ENCODE measurements at places on chromosomes 4 and X.

DNA sequence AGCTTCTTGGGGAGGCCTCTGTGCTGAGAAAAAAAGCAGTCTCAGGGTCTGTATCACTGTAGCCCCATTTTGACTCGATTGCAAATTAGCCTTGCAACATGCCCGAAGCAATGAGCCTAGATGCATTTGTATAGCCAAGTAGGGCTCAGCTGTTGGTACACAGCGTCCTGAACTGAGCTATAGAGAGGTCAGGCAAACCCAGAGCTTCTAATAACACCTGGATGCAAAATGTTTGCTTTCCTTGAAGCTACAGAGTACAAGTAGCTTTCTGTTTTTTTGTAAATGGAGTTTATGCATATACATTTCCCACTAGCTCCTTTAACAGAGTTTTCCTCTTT is 87.8 kb downstream of the PLAC1 start:
- DNase-seq: no peak

DNA sequence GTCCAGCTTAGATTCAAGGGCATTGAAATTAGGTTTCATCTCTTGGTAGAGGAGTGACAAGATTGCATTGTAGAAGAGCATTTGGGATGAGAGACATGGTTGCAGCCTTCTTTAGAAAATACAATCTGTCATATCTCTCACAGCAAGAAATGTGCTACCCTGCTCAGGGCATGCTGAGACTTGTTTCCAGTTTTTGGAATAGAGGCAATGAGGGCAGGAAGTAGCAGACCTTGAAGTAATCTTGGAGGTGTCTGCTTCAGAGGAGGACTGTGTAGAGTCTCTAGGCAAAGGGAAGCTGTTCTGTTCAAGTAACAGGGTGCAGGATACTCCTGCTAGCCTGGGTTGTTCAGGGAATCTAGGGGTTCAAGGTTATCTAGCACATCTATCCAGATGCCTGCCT is 116.1 kb upstream of the ZNF827 start:
- no peak for DNase-seq

DNA sequence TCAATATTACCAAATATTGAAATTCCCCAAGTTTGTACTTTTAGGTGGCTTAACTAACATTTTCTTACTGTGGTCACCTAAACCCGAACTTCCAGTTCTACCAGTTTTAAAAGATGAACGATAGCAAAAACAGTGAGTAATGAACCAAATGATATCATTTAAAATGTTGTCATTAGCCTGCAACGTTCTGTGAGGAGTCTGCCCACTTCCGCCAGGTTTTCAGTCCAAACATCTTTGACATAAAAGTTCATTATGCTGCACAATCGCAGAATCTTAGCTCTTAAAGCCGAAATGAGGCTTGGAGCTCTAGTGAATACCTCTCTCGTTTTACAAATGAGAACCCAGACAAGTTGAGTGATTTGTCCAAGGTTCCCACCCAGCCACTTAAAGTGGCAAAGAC is 762 bp downstream of the PIGA start:
- DNase-seq: no peak

GRCh38 chr4:184064877-184065276 is 152.8 kb downstream of the ENPP6 start:
- DNase-seq: peak; percentile 92

- no peak for DNase-seq
Observed at GRCh38 chrX:41386222-41386990, 52.4 kb downstream of the DDX3X start.
